Ovary (tissue), 10 donors: ENCODE measurements at places on chromosomes 5 and 9.

GRCh38 chr9:83489961-83490360 lies 48.2 kb downstream of the FRMD3 start:
- no peak for DNase-seq

DNA sequence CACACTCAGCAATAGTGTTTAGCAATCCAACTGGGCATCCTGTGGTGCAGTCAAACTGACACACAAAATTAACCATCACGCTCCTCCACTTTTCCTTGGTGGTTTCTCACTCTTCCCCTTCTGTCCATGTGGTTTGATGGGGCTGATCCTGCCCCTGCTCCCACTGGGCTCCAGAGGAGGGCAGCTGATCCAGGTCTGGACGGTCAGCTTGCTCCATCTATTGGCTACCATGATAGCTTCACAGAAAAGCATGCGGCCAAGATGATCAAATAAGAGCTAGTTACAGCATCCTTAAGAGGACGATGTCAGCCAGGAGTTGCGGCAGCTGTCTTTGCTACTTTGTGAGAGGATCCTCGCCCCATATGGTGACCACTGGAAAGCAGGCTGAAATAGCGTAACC lies 29.6 kb upstream of the RANBP17 start:
- DNase-seq, result no peak

- DNase-seq, result no peak
These were observed 17.6 kb downstream of the PDGFRB start for GRCh38 chr5:150137997-150138396.

- DNase-seq, result no peak
These were observed 234.4 kb upstream of the VLDLR start for GRCh38 chr9:2387166-2387565.

GRCh38 chr9:28651050-28651722 lies 1077.9 kb upstream of the C9orf72 start:
- no peak for DNase-seq

GRCh38 chr5:60487885-60488442 lies 212.0 kb downstream of the DEPDC1B start:
- DNase-seq, result no peak

DNA sequence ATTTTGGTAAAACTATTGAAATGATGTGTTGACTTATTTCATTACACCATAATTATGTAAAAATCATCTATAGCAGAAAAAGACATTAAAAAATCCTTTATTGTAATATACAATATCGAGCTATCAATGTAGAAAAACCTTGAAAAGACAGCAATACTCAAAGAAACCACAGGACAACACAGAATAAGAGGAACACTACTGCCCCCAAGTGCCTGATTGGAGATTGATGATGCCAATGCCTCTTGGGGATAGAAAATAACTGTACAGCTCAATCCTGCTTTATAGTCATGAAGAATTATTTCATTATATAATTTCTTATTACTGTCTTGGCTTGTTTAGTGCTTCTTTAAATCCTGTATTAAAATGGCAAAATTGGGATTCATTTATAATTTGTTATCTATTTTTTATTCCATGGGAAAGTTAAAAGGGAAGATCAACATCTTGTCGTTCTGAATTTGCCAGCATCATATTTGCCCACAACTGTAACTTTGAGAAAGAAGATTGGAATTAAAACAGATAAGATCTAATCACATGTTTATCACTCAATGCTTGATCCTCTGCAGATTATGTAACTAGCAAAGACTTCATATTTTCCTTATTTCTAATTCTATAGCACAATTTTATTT lies 337.5 kb downstream of the CDH9 start:
- DNase-seq, result no peak
